Mucosa of gallbladder (tissue), 1 donor: ENCODE measurements at places on chromosomes 6 and 20.

- DNase-seq = no peak
Observed at GRCh38 chr20:40643891-40644290, 45.1 kb downstream of the MAFB start.

DNA sequence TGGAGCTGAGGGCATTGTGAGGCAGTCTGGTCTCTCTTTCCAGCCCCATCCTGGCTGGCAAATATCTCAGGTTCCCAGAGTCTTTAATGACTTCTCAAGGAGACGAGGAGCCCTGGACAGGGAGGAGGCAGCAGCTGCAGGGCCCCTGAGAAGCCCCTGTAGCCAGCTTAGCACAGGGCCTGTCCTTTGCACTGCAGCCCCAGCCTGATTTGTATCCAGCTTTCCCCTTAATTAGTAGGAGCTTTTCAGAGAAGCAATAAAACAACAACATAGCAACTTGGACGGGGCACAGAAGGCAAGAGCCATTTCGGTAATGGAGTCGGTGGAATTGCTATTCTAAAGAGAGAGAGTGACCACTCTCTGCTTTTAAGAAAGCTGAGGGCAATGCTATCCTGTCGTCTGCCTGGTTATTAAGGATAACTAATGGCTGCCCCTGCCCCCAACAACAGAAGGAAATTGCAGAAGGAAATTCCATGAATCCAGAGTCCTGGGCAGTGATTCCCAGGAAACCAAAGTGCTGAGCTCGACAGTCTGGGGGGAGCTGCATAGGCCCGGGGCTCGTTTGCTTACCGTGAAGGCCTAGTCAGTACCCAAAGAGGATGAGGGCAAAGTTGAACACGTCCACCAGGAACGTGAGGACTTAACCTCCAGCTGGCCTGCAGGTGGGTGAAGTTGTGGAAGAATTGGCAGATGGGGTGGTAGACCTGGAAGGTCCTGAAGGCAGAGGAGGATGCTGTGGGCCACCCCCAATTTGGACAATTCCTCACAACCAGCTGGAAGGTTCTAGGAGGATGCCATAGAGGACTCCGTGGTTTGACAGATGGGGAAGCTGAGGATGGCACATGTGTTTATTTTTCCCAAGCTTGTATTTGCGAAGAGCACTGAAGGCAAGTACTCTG lies 50.3 kb downstream of the NPEPL1 start:
- no peak for DNase-seq

- DNase-seq = no peak
Observed at GRCh38 chr20:3925899-3926638, 36.9 kb downstream of the PANK2 start.

- DNase-seq = peak; percentile 44
Observed at GRCh38 chr20:14334306-14334930, 3.0 kb downstream of the FLRT3 start.

GRCh38 chr20:62864207-62864606 lies 2.6 kb upstream of the TCFL5 start:
- no peak for DNase-seq

GRCh38 chr20:61117725-61118124 lies 134.3 kb upstream of the CDH4 start:
- DNase-seq = no peak

GRCh38 chr6:95978230-95978629 lies 37.5 kb upstream of the FUT9 start:
- DNase-seq = no peak

DNA sequence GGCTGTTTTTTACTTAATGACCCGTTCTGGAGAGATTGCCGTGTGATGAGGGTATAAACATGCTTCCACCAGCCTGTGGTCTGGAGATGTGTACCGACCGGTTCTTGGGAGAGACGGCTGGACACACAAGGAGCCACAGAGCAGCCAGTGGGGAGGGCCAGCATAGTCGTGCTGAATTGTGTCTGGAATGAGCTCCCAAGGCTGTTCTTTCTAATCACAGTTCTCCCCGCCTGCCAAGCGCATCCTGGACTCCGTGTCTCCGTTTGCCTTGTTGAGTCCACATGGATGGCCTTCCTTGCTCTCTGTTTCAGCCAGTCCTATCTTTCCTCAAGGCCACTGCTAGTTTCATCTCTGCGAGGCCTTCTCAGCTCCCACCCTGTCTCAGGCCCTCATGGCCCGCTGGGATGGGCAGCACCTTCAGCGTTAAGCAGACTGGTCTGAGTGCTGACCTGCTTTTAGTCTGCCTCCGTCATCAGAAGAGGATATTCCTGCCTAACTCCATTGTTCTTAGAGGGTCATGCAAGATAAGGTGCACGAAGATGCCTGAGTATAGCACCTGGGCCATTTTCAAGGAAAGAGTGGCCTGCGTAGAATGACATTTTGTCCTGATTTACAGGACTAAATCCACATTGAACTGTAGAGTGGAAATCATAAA lies 20.6 kb downstream of the MANBAL start:
- DNase-seq = peak; percentile 60

- no peak for DNase-seq
Observed at GRCh38 chr20:16411361-16411760, 161.9 kb downstream of the KIF16B start.

- DNase-seq = no peak
Observed at GRCh38 chr6:137766596-137767370, 100.3 kb upstream of the TNFAIP3 start.

- peak; percentile 39 for DNase-seq
Observed at GRCh38 chr20:48761023-48761785, 66.6 kb downstream of the PREX1 start.

DNA sequence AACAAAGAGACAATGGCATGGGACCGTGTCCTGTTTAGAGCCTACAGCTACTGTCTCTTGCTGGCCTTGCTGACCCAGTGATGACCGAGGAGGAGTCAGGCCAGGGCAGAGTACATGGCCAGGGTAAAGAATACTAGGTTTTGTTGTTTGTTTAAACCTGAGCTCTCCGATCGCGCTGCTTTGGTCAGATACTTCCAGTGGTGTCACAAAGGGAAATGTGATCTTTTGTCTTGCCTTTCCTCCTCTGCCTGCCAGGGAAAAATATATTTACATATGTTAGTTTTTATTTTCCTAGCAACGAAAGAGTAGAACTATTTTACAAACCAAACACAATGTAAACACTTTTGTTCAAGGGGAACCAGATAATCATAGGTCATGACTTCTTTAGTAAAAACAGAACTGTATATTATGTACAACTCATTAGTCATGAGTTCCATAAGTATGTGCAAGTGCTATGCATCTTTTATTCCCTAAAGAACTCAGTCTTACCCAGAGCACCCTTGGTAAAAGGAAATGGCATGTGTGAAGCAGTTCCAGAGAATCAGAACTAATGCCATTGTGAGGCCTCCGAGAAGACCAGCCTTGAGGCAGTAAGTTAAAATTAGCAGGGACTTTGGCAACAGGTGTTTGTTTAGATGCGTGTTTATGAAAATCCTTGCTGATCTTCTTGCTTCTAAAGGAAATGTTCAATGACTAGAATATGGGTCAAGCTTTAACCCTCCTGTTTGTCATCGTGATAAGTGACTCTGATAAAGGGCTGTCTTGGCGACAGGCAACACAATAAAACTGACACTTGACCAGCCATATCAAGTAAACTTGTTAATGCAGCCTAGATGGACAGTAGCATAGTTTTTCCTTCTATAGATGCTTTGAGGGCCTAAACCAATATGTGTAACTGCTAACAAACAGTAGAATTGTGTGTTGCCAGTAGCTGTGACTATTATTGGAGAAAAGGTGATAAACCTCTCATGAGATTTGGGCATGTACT lies 204.6 kb downstream of the NKAIN2 start:
- no peak for DNase-seq

DNA sequence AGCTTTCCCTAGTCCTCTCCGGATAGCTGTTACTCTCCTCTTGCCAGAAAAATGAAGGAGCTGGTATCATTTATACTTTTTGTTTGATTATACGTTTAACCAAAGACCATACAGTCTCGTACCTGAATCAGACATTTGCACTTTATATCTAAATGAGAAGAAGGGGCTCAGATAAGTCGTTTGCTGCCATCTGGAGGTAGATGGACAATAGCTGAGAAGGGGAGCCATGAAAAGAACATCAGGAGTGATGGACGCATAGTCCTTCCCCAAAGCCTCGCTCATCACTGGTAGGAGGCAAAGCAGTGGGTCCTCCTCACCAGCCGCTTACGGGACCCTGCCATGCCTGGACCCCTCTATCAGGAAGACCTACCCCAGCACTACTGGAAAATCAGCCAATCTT lies 45.4 kb downstream of the RPF2 start:
- DNase-seq = no peak

DNA sequence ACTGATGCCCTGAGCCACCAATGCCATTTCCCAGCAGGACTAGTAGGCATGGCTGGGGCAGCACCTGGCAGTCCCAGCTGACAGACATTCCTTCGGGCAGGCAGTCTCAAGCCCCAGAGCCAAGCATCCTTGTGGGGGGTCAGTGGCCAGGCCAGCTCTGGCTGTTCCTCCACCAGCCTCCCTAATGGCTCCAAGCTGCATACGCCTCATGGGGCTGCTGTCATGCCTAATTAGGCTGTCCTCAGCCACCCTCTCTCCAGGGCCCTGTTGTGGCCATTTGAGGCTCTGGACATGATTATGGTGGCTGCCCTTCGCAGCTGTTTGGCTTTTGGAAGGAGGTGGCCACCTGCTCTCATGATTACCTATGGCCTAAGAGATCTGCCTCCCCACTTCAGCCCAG lies 79.4 kb downstream of the DLGAP4 start:
- no peak for DNase-seq

DNA sequence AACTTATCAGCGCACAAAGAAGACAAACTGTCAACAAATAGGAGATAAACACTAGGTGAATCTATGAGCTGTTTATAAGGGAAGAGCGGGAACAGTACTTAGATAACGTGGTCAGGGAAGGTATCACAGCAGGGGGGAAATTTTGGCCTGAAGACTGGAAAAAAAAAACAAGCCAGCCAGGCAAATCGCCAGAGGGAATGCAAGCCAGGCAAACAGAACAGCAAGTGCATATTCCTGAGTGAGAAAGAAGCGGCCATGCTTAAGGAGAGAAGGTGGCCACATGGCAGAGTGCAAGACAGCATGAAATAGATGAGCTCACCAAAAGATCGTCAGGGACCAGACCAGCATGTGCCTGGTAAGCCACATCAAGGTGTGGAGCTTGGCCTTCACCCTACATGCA lies 466.5 kb upstream of the ARID1B start:
- DNase-seq = no peak

DNA sequence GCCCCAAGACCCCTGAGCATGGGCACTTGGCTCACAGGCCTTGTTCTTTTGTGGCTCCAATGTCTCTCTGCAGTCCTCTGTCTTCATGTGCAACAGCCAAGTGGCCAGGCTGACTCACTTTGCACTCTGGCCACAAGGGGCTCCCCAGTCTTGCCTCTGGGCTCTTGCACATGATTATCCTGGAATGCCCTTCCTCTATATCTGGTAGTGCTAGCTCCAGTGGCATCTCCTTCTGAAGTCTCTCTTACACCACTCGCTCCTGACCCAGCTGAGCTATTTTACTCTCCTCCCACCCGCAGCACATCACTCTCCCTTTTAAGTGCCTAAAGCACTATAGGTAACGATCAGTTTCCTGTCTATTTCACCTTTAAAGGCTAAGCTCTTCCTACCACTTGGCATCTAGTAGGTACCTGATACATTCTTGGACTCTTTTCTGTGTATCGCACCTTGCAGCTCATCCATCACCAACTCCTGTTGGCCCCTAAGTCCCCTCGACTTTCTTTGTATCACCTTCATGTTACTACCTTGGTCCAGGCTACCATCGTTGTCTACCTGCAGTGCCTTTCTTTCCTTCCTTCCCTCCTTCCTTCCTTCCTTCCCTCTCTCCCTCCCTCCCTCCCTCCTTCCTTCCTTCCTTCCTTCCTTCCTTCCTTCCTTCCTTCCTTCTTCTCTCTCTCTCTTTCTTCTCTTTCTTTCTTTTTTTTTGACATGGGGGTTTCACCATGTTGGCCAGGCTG lies 211.9 kb upstream of the RNF24 start:
- DNase-seq = no peak

GRCh38 chr6:11586117-11586516 lies 48.6 kb downstream of the TMEM170B start:
- DNase-seq = no peak

- DNase-seq = peak; percentile 34
Observed at GRCh38 chr20:6008254-6008653, 45.6 kb downstream of the LRRN4 start.

GRCh38 chr6:134821928-134822864 lies 127.7 kb downstream of the ALDH8A1 start:
- DNase-seq = no peak

- no peak for DNase-seq
Observed at GRCh38 chr6:73696966-73697655, 1.1 kb downstream of the CD109 start.

GRCh38 chr6:72425003-72425681 lies 196.7 kb upstream of the KCNQ5 start:
- no peak for DNase-seq

DNA sequence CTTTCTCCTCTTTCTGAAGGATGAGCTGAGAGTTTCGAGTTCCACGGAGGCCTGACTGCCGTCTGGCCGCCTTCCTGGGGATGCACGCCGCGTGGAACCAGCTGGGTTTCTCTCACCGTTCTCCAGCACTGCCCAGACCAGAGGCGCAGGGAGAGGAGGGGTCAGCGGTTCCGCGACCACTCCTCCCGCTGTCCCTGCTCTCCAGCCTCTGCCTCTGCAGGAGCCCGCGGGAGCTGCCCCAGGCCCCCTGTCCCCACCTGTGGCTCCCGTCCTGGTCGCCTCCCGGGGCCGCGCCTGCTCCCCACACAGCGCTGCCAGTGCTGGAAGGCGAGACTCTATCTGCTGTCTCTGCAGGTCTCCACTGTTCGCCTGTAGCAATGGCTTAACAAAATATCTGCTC lies 106.8 kb upstream of the AFDN start:
- no peak for DNase-seq

DNA sequence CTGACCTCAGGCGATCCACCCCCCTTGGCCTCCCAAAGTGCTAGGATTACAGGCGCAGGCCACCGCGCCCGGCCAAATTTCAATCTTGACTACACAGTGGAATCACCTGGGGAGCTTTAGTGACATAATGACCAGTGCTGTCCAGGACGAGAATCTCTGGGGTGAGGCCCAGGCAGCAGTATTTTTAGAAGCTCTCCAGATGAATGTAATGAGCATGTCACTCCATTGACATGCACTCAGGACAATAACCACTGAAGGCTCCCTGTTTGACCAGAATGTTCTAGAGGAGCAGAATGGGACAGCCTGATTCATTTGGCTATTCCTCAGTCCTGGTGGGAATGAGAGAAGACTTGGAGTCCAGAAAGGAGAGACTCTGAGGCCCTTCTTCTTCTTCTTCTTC lies 39.2 kb downstream of the SRSF3 start:
- DNase-seq = no peak

DNA sequence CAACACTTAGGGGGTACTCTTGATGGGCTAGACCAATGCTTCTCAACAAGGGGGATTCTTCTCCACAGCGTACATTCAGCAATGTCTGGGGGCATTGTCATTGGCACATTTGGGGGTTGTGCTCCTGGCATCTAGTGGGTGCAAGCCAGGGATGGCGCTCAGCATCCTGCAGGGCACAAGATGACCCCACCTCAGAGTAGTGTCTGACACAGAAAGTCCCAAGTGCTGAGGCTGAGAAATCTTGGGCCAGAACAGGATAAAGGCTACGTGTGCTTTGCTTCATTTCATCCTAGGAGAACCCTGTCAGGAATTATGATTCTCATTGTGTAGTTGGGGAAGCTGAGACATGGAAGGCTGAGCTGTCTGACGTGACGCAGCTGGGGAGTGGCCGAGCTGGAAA lies 298.6 kb downstream of the CDH26 start:
- no peak for DNase-seq

- DNase-seq = no peak
Observed at GRCh38 chr6:21754891-21755290, 161.3 kb downstream of the SOX4 start.
